ENCODE measurements at places on chromosomes 5 and 9.

- DNase-seq = no peak
Observed at GRCh38 chr5:102920762-102921161, 165.7 kb downstream of the PAM start.

GRCh38 chr5:43627028-43627427, 24.0 kb downstream of the NNT start:
- no peak for DNase-seq

DNA sequence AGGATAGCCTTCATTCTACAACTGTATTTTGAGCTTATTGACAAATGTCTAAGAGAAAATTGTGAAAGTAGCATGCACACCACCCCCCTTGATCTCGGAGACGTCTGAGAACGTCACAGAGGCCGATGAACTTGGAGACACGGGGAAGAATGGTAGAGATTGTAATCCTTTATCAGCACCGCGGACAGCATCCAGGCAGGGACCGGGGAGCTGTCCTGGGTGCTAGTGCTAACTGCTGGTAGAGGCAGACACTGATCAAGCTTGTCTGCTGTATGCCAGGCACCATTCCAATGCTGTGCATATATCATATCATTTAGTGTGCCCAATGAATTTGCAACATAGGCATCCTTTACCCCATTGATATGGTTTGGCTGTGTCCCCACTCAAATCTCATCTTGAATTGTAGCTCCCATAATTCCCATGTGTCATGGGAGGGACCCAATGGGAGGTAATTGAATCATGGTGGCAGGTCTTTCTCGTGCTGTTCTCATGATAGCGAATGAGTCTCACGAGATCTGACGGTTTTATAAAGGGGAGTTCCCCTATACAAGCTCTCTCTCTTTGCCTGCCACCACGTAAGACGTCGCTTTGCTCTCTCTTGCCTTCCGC, 98.8 kb downstream of the LHX2 start:
- DNase-seq = no peak

GRCh38 chr9:127751269-127752054, 16.4 kb upstream of the TOR2A start:
- DNase-seq = no peak

DNA sequence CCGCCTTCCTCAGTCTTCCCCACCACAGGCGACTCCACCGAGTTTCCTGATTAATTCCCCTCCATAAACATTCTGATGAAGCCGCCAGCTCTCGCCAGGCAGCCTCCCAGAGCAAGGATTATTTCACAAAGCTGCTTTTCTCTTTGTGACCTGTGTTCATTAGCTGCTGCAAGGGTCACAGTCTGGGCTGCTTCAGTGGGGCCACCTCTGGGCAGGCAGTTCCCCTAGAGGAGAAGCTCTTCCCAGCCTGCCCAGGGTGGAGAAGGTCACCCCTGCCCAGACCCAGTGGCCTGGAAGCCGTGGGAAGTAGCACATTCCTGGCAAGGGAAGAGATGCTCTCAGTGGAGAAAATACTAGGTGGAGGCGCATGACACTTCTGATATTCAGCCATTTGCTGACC, 58.4 kb upstream of the RAPGEF1 start:
- DNase-seq = no peak

- no peak for DNase-seq
Observed at GRCh38 chr9:126411225-126411947, 84.8 kb downstream of the MVB12B start.

GRCh38 chr5:138932171-138932810, 57.2 kb upstream of the LRRTM2 start:
- DNase-seq = no peak

DNA sequence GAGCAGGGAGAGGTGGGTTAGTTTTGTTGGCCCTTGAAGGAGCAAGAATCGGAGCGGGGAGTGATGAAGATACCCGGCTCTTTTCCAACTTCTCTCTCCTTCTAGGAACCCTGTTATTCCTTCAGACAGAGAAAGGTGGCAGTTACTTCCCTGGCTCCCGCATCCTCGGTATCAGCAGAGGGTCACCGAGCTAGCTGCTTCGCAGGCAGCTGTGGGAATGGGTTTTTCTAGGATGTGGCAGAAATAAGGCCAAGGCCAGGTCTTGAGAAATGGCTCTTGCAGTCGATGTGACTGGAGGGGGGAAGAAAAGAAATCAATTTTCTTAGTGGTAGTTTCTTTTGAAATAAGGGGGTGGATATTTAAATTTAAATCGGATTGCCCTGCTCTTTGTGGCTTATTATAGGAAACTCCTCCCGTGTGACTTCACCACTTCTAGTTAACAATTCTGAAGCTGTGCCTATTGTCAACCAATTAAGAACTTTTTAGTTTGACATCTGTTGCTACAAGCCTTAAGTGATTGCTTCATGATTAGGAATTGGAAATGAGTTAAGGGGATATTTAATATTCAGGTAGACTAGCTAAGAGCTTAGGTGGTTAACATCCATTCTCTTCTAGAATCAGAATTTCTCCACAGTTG, 1.4 kb downstream of the SAP30L start:
- DNase-seq = no peak

DNA sequence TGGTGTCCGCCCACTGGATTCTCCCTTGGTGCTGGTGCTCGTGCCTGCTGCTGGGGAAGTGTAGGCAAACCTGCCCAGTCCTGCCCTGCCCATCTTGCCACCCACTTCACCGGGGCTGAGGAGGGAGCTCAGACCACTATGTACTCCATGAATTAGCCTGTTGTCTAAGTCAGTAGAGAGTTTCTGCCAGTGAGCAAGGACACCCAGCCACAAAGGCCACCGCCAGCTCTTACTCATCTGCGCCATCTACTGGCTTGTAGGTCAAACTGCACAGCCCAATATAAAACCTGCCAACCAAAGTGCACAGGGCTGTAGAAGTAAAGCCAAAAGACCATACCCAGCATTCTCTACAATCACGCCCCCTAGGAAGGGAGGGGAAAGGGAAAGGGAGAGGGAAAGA, 102.3 kb downstream of the GLIS3 start:
- no peak for DNase-seq

DNA sequence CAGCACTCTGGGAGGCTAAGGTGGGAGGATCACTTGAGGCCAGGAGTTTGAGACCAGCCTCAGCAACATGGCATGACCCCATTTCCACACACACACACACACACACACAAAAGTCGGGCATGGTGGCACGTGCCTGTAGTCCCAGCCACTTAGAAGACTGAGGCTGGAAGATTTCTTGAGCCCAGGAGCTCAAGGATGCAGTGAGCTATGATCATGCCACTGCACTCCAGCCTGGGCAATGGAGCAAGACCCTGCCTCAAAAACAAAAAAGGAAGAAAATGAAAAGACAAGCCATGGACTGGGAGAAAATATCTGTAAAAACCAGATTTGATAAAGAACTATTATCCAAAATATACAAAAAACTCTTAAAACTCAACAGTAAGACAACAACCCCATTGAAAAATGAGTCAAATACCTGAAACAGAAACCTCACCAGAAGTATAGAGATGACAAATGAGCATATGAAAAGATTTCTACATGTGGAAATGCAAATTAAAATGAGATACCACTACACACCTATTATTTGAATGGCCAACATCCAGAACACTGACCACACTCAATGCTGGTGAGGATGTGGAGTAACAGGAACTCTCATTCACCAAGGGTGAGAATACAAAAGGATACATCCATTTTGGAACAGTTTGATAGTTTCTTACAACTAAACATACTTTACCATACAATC, 24.7 kb downstream of the DNAJA1 start:
- no peak for DNase-seq

DNA sequence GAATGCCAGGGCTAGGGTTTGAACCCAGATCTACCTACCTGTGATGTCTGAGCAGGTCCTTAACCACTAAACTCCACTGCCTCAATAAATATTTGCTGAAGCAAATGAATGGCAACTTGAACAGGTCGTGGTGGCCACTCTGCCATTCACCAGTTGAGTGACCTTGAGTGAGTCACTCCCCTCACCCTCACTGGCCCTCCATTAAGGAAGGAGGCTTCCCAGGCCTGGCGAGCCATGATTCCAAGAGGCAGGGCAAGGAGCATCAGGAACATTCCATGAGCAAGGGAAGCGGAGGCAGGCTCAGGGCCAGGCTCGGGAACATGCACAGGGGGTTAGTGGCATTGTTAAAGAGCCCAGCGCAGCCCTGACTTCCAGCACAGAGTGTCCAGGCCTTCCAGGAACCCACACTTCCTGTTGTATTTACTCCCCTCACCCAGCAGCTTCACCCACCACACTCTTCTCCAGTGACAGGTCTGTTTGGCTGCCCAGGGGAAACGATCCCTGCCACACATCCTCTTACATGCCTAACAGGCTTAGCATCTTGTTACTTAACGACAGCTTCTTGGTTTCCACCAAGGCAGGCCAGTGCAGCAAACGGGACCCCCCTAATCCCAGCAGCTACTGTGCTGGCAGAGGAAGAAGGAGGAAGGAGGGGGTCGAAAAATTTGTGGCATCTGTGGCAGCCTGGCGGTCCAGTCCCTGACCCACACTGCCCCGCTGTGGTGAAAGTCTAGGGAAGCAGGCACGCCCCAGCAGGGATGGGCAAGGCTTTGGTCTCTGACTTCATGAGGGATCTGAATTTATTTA, 43.7 kb upstream of the TTC1 start:
- DNase-seq = no peak

GRCh38 chr5:137605411-137605810, 106.3 kb upstream of the SPOCK1 start:
- no peak for DNase-seq

GRCh38 chr9:34409154-34409553, 32.5 kb upstream of the MYORG start:
- no peak for DNase-seq

GRCh38 chr9:35424356-35425352, 65.3 kb upstream of the RUSC2 start:
- DNase-seq = no peak

- no peak for DNase-seq
Observed at GRCh38 chr9:111622626-111623025, 8.5 kb upstream of the DNAJC25 start.

- no peak for DNase-seq
Observed at GRCh38 chr5:28216939-28217360, 1178.6 kb upstream of the CDH9 start.

- no peak for DNase-seq
Observed at GRCh38 chr5:38329132-38329715, 70.9 kb downstream of the EGFLAM start.

- no peak for DNase-seq
Observed at GRCh38 chr9:4537581-4537980, 47.3 kb downstream of the SLC1A1 start.

GRCh38 chr9:99690573-99690972, 131.1 kb upstream of the NR4A3 start:
- DNase-seq = no peak

GRCh38 chr5:65013166-65013565, 244.4 kb downstream of the CWC27 start:
- no peak for DNase-seq

- no peak for DNase-seq
Observed at GRCh38 chr5:85663708-85664031, 954.1 kb upstream of the COX7C start.

GRCh38 chr5:141934099-141934844, 10.6 kb downstream of the DELE1 start:
- no peak for DNase-seq

GRCh38 chr9:72937545-72937944, 15.3 kb downstream of the ALDH1A1 start:
- DNase-seq = no peak

DNA sequence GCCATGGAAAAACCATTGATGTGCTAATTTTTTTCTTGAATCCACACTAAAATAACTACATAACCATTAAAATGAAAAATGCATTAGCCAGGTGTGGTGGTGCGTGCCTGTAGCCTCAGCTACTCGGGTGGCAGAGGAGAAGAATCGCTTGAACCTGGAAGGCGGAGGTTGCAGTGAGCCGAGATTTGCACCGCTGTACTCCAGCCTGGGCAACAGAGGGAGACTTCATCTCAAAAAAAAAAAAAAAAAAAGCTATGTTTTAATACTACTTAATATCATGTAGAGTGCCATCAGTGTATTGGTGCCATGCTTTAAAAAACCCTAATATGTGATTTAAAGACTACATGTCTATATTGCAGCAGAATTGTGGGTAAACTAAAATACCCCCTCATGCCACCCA, 58.9 kb downstream of the NDFIP1 start:
- DNase-seq = no peak

GRCh38 chr5:151757233-151758140, 944 bp downstream of the ATOX1 start:
- no peak for DNase-seq

DNA sequence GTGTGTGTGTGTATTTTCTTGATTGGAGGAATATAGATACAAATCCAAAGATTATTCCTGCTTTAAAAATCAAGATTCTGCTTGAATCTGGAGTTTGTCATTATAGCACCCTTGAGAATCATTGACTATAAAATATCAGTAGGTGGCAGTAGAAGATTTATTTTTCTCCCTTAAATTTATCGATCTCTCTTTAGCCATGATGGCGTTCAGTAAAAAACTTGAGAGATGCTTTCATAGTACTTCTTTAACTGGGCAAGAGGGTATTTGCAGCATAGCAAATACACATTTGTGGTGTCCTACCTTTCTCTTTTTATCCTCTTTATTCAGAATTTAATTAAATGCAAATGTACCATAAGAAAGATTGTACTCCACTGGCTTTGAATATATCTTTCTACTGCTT, 307.7 kb downstream of the ADGRV1 start:
- DNase-seq = no peak

- DNase-seq = no peak
Observed at GRCh38 chr5:177089127-177089526, 2.4 kb downstream of the FGFR4 start.

DNA sequence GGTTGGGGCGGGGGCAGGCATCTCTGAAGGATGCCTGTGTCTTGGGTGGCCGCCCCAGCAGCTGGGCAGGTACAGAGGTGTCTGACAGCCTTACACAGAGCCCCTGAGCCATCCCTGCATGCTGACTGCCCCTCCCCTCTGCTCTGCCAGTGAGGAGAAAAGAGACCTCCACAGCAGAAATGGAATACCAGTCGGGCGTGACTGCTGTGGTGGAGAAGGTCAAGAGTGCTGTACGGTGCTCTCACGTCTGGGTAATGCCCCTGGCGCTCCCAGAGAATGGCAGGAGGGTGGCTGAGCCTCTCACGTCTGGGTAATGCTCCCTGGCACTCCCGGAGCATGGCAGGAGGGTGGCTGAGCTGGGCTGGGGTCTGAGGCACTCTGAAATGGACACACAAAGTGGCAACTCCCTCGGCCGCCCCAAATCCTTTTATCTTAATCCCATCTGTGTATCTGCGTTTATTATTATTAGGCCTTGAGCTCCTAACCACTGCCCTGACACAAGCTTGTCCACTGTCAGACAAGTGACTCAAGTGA, 2.5 kb upstream of the RABL6 start:
- DNase-seq = no peak

- DNase-seq = no peak
Observed at GRCh38 chr9:17481565-17481964, 97.3 kb upstream of the SH3GL2 start.

- no peak for DNase-seq
Observed at GRCh38 chr5:179162351-179163235, 102.4 kb downstream of the ZNF354C start.

- DNase-seq = no peak
Observed at GRCh38 chr5:2193142-2193541, 310.4 kb upstream of the IRX4 start.

DNA sequence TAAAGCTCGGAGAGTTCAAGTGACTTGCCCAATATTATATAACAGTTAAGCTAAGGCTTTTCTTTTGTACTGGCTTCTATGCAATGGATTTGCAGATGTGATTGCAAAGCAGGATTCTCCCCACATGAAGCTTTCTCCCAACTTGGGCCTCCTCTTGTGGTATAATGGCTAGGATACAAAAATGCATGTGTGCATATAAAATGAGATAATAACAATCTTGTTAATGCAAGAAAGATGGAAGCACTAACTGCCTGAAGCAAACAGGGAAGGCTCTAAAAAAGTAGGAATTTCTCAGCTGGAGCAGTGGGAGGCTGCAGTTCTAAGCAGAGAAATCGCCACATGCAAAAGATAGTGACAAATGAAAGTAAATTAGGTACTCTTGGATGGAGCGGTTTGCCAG, 444.2 kb upstream of the RIOK2 start:
- no peak for DNase-seq

All from esophagus squamous epithelium (tissue), 5 donors.